Small intestine (tissue), 16 donors: ENCODE measurements at places on chromosomes 1 and 21.
A peak's percentile ranks its signal among the peaks of the same experiment; 100 is the strongest.

DNA sequence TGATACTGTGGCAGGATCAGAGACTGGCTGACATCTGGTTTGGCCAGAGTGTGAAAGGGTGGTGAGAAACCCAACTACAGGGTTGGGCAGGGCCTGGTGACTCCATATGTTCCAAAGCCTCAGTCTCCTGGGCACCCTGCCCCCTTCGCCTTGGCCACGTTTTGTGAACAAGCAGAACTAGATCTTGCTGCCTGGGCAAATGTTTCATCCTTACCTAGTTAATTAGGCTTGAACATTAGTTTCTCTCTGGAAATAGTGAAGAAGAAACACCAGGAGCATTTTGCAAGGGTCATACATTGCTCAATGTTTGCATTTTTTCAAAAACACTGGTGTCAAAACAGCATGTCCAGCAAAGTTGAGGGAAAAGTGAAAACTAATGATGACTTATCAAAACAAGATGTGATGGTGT is 60.5 kb downstream of the MAP3K7CL start:
- DNase-seq: no peak

DNA sequence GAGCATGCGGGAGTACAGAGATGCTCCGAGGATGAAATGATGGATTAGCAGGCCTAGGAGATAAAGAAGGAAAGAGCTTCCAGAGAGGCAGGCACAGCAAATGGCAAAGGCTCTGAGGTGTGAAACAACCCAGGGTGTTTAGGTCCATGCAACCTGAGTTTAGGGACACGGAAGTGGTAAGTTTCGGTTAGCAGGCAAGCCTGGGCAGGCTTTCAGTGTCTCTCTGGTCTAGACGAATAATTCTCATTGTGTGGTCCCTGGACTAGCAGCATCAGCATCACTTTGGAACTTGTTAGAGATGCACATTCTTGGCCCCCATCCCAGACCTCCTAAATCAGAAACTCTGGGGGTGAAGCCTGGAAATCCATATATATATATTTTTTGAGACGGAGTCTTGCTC is 18.6 kb downstream of the NKAIN1 start:
- no peak for DNase-seq

GRCh38 chr1:246067432-246068216 is 439.5 kb downstream of the SMYD3 start:
- no peak for DNase-seq

DNA sequence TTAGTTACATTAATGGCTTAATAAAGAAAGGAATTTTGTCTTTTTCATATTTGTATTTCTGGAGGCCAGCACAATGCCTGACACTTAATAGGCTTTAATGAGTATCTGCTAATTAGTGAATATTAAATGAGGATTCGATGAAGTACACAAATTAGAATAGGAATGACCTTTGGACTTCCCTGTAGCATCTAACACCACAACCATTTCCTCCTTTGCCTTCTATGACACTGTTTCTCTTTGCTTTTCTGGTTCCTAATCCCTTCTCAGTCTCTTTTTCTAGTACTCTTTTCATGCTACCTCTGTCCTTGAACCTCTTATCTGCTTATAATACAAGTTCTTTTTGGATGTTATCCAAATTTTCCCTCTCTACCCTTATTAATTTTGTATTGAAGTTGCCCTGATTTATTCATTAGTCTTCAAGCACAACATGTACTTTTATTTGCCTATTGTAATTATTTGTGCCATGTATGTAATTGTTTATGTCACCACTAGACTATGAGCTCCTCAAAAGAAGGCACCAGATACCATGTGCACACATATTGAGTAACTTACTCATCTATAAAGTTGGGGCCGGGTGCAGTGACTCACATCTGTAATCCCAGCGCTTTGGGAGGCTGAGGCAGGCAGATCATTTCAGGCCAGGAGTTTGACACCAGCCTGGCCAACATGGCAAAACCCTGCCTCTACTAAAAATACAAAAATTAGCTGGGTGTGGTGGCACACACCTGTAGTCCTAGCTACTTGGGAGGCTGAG is 23.8 kb downstream of the RPS27 start:
- no peak for DNase-seq

GRCh38 chr1:248853663-248854375 is 5.1 kb downstream of the ZNF692 start:
- DNase-seq: no peak

GRCh38 chr1:239814306-239814881 is 277.3 kb upstream of the FMN2 start:
- DNase-seq: no peak

DNA sequence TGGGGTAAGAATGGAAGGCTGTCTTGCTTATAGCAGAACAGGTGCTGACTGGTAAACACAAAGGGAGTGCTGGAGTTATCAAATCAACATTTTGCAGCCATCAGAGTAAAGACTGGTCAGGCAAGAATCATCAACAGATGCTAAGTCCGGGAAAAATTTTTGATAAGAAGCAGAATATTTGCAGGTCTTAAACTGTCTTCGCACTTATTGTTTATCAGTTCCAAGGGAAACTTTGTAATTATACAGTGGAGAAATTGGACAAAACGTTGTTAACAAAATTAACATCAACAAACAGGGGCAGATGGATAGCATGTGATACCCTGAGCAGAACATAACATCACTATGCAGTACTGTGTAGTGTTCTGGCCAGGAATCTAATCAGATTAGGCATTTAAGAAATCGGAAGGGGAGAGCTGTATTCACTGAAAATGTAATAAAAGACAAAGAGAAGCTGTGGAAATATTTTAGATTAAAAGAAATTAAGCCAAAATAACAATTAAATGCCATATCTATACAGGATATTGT is 127.1 kb downstream of the DAB1 start:
- no peak for DNase-seq

GRCh38 chr1:66175581-66175980 is 358.4 kb upstream of the SGIP1 start:
- no peak for DNase-seq

GRCh38 chr1:84502927-84503326 is 3.3 kb upstream of the SPATA1 start:
- DNase-seq: no peak

DNA sequence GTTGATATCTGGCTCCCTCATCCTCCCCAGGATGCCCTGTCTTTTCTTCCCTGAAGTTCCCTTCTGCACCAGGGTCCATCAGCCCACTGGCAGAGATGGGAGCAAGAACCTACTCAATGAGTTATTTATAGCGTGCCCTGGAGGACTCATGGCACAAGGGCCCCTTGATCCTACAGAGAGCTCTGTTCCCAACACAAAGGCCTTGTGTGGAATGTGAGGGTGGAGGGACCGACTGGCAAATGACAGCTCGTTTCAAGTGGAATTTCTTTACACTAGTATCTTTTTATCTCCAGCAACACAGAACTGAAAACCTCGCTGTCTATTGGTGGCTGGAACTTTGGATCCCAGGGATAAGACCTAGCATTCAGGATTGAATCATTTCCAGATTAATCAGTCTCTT is 22.4 kb downstream of the CHI3L2 start:
- DNase-seq: no peak

DNA sequence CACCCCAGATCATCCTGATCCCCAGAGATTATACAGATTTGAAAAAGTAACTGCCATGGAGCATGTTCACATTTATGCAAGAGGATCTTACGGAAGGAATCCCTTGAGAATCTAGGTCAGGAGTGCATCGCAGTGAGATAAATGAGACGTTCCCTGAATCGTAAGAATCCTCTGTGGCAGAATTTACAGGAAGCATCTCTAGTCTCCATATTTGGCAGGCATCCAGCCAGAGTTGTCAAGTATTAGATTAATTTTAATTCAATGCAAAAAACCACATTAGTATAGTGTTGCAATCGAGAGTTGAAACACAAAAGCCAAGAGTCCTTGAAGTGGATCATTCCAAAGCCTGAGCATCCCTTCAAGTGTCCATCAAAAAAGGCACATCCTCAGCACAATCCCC is 100.8 kb downstream of the RRAGC start:
- DNase-seq: no peak

- no peak for DNase-seq
Measured at GRCh38 chr21:46154955-46155513, 345 bp downstream of the FTCD start.

- DNase-seq: no peak
Measured at GRCh38 chr1:177443003-177443402, 272.2 kb downstream of the BRINP2 start.

DNA sequence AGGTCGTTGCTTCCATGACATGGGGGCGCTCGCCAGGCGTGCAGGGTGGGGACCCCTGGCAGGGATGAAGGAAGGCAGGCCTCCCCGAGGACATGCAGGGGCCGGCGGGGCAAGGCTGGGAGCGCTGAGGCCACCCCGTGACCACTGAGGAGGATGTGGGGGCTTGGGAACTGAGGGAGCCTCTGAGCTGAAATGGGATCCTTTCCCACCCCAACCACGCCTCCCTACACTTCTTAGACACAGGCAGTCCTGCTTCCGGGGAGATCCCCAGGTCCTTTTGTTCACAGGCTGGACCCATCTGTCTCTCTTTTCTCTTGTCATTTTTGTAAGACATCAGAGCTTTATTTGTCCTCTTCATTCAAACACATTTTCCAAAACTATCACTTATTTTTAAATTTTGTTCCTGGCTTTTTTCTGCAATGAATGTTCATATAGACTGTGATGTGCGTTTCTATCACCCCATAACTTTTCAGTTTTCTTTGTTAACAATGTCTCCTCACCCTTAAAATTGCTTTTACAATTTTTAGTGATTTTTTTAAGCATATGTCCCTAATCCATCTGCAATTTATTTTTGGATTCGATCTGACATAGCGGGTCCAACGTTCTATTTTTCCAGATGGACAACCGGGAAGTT is 156.7 kb upstream of the BACE2 start:
- no peak for DNase-seq

DNA sequence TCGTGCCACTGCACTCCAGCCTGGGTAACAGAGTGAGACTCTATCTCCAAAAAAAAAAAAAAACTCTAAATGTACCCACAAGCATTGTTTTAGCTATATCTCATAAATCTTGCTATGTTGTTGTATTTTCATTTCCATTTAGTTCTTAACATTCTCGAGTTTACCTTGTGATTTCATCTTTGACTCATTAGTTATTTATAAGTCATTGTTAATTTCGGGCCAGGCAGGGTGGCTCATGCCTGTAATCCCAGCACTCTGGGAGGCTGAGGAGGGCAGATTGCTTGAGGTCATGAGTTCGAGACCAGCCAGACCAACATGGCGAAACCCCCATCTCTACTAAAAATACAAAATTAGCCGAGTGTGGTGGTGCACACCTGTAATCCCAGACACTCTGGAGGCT is 11.7 kb downstream of the HES2 start:
- DNase-seq: no peak

DNA sequence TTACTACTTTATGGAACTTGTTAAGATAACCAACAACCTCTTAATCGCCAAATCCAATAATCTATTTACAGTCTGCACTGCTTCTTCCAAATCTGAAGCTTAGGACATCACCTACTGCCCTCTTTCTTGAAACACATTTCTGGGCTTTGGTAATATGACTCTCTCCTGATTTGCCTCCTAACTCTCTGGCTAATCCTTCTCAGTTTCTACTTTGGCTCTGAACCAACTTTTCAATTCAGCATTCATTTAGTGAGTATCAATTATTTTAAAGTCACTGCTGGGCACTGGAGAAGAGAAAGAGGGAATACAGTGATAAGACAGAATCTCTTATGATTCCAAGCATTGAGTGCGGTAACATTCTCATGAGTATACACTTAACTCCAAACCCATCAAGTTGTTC is 275.0 kb downstream of the AKT3 start:
- no peak for DNase-seq

DNA sequence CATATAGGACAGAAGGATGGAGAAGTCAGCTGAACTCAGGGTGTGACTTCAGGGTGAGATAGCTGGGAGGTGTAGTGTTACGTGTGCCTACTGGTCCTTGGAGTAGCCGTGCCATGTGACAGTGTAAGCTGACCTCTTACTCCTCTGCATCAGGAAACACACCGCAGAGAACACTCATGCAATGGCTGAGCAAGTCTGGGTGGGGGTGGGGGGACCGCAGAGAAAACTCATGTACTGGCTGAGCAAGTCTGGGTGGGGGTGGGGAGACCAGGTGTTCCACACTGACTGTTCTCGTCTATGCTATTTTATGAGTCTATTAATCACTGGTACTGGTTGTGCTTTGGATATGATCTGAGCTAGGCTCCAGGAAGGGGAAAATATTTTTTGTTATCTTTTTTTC is 233.1 kb downstream of the PAPPA2 start:
- peak; percentile 1 for DNase-seq

GRCh38 chr1:86753700-86754099 is 49.3 kb downstream of the SH3GLB1 start:
- no peak for DNase-seq

GRCh38 chr1:44407430-44408211 is 2.6 kb downstream of the RNF220 start:
- no peak for DNase-seq

DNA sequence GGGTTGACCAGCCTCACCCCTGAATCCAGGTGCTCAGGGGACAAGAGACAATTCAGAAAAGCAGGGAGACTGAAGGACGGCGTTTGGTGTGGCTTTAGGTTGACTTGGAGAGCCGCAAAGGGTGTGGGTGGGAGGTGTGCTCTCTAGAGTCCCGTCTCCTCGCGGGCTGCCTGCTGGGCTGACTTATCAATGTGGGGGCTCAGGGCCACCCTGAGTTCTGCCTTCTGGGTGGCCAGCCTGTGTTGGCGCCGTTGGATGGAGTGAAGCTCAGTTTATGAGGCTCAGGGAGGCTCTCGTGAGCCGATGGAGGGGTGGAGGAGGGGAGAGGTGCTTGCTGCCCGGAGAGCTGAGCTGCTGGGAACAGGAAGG is 13.0 kb downstream of the GPR137B start:
- DNase-seq: no peak

DNA sequence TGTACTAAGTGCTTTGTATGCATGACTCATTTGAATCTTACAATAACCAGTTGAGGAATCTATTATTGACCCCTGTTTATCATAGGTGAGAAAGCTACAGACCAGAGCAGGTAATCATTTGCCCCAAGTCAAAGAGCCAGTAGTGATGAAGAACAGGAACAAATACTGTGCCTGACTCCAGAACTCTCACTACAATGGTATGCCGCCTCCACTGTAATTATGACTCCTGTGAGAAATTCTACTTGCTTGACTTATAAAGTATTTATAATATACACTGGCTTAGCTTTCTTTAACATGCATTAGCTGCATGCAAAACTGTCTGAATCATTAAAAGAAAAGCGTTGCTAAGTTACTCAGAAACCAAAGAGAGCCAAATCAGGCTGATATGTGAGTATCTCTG is 92.6 kb downstream of the ZNF281 start:
- DNase-seq: no peak

GRCh38 chr1:214003233-214003632 is 15.5 kb downstream of the PROX1 start:
- no peak for DNase-seq

DNA sequence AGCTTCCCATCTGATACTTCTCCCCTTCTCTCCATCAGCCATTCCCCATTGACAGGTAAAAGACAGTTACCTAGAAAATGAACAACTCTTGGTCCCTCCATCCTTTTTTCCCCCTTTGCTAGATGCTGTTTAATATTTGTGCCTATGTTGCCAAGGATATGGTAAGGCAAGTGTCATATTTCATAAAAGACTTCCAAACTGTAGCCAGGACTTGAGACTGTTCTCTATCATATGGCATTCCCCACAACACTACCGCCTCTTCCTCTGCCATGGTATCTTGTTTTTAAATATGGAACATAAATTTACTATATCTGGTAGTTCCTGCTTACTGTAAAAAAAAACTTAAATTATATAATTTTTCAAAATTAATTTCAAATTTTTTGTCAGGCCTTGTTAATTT is 97.2 kb downstream of the PHTF1 start:
- no peak for DNase-seq
